ENCODE measurements at places on chromosomes 6 and 20. TPM values are rescaled to one million over a fixed set of nuclear protein-coding genes. Genes with fewer than 3 reads are reported as not detected.

The HDDC2 gene
- total RNA-seq, result 7.6 TPM

The KCNS1 gene
- total RNA-seq, result not detected

The ENPP3 gene
- total RNA-seq, result 4.4 TPM

The ESF1 gene
- total RNA-seq, result 22.0 TPM

The HLA-DQB1 gene
- not detected for total RNA-seq

The CNKSR3 gene
- total RNA-seq, result 7.4 TPM

The TGM3 gene
- not detected for total RNA-seq

The TAAR9 gene
- not detected for total RNA-seq

The GLP1R gene
- not detected for total RNA-seq

The PPIL6 gene
- total RNA-seq, result 8.6 TPM

The EYS gene
- not detected for total RNA-seq

The ZSCAN16 gene
- total RNA-seq, result 4.5 TPM
